CD4-positive, alpha-beta T cell treated with Interleukin-6 for 4 hours (primary cell): ENCODE measurements at places on chromosomes 2 and 18.

DNA sequence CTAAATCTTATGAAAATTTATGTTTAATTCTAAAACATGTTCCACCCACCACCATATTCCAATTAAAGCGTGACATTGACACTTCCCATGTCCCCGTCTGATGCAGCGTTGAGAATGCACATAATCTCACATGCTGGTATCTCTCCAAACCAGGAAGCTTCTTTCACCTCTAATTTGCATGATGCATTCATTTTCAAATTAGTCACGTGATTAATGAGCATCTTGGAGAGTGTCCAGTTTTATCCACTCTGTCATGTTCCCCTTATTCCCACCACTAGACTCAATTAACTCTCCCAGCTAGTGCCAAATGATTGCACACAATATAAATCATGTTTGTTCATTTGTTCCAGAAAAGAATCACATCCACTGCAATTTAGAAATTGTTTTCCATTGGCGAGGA lies 105.8 kb downstream of the RIT2 start:
- DNase-seq: no peak

DNA sequence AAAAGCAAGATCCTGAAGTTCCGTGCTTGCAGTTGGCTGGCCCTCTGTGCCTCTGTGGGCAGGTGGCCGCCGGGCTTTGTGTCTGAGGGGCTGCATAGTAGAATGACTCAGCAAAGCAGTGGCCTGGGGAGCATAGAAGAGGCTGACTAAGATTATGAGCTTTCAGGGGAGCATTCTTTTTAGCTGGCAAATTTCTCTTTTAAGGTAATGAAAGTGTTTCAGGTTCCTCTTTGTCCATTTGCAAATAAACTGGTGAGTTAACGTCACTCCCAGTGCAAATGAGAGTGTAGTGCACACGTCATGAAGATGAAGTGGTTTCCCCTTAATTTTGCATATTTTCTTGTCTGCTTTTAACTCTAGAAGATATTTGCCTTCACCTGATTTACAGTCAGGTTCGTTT lies 98.6 kb downstream of the BCL2L11 start:
- no peak for DNase-seq

- DNase-seq: peak; percentile 42
Observed at GRCh38 chr2:24409700-24410556, 49.6 kb upstream of the ITSN2 start.

GRCh38 chr18:12589448-12589847 lies 68.5 kb downstream of the SPIRE1 start:
- DNase-seq: no peak

- DNase-seq: no peak
Observed at GRCh38 chr2:45067859-45068570, 58.8 kb upstream of the SIX2 start.

DNA sequence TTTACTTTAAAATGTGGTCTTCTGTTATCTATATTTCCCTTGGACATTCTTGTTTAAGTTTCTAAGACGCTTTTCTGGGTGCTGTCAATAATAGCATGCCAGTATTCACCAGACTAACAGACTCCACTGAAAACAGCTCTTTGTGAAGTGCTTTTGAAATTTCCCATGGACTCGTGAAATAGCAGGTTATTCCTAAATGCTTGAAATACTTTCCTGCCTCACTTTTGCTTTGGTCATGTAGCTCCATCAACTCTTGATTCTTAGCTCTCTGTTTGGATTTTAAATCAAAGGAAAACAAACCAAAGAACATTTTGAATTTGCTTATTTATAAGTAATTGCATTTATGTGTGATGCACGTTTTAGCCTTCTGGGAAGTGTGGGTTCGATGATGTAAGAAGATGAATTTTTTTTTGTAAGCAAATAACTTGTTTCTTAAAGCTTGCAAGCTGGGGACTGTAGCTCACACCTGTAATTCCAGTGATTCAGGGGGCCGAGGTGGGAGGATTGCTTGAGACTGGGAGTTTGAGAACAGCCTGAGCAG lies 147.8 kb downstream of the WDSUB1 start:
- DNase-seq: no peak

- DNase-seq: no peak
Observed at GRCh38 chr18:25830787-25831186, 259.6 kb downstream of the SS18 start.

DNA sequence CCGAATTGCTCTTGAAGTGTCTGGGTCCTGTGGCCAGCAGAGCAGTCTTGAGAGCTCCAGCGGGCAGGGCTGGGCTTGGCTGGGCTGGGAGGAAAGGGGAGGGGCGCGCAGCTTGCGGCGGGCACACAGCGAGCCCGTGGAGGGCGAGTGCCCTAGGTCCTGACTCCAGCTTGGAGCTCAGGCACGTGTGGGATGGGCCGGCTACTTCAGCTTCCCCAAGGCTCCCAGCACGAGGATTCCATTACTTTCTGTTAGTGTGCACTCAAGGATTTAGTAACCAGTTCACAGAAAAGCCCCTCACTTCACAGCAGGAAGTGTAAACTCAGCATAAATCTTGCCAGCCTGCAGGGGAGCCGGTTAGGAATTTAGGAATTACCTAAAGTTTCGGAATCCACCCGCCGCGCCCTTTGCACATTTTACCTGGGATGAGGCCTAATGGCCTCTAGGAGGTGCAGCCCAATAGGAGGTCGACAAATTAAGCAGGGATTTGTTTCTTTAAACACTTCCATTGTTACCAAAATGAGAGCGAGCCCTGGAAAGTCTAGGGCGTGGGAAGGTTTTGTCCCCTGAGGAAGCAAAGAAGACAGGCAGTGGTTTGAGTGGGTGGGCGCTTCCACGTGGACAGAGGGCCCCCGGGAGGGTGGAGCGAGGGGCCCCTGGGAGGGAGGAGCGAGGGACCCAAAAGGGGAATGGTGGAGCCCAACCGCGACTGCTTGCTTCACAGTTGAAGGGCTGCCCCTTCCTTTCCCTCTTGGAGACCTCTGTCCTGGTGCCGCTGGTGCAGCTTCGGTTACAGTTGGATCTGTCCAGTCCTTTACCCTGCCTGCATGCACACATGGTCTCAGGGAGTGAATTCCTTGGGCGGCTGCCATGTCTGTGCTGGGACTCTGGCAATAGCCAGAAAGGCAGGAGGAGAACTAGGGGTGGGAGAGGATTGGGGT lies 93.3 kb downstream of the CTAGE1 start:
- DNase-seq: no peak

- no peak for DNase-seq
Observed at GRCh38 chr18:78821396-78821795, 158.2 kb upstream of the SALL3 start.

GRCh38 chr2:157479081-157480027 lies 35.5 kb upstream of the CYTIP start:
- no peak for DNase-seq

DNA sequence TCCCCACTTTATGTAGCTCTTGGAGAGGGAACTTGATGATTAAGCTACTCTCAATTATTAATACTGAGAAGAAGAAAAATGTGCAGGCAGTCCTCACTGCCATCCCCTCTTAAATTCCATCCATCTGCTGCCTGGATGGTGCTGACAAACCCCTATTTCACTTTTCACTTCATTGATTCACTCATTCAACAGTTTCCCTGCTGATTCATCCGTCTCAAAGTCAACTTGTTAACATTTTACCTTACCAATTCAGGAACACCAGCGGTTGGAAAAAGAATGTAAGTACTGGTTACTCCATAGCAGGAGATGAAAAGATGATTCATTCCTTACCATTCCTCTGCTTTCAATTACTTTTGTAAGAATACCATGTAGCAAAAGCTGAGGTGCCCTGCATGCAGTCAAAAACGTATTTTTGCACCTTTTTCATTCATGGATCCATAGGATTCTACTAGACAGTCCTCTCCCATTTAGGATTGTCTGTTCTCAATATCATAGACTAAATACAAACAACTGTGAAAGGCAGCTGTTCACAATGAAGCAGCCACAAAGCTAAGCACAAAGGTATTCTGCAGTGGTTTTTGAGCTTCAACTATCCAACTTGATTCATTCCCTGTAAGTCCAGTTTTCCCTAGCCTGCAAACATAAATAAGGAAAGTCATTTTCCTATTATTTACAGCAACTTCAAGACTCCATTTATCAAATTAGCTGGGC lies 262.0 kb downstream of the MREG start:
- DNase-seq: no peak

GRCh38 chr2:44715671-44716081 lies 225.8 kb upstream of the SIX3 start:
- DNase-seq: no peak

DNA sequence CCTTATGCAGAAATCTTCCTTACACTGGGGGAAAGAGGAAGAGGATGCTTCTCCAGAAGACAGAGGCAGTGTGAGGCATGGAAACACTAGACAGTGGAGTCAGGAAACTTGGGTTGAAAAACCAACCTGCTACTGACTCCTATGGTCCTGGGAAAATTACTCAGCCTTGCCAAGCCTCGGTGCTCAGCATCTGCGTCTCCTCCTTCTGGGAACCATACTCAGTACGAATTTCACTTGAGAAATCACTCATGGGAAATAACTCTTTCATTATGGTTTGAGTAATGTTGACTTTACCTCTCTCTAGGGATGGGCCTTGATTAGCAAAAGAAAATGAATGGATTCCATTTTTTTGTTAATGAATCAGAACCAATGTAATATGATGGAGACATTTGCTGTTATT lies 96.5 kb downstream of the KCNE4 start:
- no peak for DNase-seq

DNA sequence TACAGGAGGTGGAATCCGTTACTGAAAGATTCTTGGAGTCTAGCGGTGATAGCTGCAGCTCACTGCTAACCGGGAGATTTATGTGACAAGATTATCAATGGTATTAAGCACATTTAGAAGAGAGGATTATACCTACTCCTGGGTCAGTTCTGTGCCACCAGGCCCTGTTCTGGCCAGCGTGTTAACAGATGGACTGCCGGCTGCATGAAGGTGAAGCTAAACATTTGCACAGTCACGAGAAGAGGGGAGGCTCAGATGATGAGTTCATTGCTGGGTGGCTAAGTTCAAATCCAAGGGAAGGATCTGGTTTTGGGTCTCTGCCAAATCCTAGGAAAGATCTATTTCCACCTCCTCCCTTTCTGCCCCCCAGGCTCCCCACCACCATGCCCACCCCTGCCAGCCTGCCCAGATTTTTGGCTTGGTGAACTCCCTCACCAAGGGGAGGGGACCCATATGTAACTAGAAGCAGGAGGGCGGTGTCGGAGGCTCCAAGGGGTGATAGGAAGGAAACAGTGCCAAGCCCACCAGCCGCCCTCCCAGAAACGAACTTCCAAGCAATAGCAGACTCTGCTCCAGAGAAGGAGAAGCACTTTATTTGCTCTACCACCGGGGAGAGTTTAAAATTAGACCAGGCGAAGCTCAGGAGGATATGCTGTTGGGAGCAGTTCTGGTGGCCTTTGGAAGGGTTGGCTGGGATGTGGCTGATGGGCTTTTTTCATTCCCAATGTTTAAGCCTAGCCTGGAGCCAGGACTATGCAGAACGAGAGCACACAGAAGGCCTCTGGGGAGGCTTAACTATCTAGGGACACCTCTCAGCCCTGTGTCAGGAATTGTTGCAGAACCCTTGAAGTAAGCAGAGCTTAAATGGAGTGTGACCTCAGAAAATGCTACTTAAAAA lies 200.5 kb downstream of the KLHL29 start:
- no peak for DNase-seq

GRCh38 chr2:1153920-1154319 lies 203.3 kb downstream of the SNTG2 start:
- DNase-seq: no peak

DNA sequence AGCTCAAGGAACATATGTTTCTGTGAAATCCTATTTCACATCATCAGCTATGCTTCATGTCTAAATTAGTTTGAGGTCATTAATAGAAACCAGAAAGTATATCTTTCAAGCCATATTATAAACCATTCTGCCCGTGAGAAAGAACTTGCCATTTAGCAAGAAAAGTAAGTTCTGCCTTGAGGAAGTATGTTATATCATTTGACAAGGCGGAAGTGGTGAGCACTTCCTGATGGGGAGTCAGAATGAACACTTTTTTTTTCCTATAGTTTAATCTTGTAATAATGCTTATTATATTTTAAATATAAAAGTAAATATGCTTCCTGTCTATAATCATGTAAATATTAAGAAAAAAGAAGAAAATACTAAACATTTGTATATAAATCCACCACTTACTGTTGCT lies 39.3 kb upstream of the NRXN1 start:
- no peak for DNase-seq

- no peak for DNase-seq
Observed at GRCh38 chr2:181588546-181588945, 68.4 kb downstream of the CERKL start.

DNA sequence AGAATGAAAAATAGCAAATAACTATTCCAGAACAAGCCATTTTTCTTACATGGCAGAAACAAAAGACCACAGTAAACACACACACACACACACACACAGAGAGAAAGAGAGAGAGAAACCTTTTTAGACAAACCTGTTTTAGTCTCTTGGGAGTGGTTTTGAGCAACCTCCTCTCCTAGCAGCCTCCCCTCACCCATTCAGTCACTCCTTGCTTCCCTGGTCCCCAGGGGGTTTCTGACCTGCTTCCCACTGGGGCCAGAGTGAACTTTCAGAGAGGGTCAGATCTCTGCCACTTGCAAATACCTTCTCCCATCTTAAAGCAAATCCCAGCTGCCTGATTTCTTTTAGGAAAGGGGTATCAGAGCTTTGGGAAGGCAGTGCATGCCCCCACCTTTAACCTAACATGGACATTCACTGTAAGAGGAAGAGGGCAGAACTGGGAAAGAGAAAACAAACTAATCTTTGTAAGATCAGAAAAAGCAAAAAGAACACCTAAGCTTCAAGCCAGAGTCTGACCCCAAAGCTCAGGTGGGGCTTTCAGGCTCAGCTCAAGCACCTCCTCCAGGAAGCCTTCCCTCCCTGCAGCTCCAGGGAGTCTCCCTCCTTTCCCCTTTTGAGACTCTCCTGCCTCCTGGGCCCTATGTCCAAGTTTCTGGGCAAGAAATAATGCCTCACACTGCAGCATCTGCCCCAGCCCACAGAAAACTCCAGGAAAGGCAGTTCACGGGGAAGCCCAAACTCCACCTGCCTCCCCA lies 2.7 kb downstream of the SDC1 start:
- DNase-seq: no peak

DNA sequence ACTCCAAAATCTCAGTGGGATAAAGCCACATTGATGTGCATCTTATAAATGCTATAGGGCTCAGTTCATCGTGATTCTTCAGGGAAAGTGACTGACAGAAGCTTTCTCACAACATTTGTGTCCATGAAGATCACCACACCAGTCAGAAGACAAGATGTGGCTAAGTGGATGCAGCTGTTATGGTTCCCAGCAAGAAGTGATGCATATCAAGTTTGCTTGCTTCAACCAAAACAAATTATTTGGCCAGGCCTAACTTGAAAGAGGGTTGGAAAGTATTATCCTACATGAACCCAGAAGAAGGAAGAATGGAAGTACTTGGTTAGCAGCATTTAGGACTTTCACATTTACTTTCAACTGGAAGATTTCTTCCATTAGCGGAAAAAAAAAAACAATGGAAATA lies 210.0 kb upstream of the ACVR2A start:
- DNase-seq: no peak
